ENCODE measurements at places on chromosomes 5 and 9.

DNA sequence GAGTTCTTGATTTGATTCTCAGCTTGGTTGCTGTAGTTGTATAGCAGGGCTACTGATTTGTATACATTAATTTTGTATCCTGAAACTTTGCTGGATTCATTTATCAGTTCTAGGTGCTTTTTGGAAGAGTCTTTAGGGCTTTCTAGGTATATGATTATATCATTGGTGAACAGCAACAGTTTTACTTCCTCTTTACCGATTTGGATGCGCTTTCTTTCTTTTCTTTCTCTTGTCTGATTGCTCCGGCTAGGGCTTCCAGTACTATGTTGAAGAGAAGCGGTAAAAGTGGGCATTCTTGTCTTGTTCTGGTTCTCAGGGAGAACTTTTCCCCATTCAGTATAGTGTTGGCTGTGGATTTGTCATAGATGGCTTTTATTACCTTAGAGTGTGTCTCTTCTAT lies 158.9 kb downstream of the SAXO1 start:
- DNase-seq: no peak

DNA sequence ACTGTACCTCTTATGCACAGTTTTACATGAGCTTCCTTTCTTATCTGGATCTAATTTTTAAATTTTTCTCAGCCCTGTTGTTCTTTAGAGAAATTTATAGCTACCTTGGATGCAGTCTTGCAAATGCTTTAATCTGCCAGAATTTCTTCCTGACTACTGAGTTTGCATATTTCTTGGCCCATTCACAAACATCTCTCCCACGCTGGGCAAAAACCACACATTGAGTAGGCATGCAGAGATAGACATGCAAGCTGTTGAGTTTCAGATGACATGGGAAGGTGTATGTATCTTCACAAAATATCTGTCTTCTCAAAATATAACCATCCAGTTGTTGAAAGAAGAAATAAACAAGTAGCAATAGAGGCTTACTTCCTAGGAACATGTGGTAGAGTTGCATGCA lies 101.2 kb downstream of the PARP8 start:
- no peak for DNase-seq

DNA sequence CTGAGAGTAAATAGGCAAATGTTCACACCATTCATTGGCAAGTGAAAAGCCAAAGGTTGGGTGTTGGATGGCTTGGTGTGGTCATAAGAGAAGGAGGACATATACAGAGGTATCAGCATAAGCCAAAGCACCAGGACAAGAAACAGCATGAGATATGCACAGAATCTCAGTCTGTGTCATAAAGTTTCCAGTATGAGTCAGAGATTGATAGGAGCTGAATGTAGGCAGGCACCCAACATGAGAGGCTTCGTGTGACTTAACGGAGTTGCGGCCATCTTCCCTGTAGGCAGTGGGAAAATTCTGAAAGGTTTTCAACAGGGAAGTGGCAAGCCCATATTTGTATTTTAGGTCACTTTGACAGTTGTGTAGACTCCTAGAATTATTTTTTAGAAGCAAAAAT lies 54.5 kb downstream of the SNCAIP start:
- DNase-seq: no peak

DNA sequence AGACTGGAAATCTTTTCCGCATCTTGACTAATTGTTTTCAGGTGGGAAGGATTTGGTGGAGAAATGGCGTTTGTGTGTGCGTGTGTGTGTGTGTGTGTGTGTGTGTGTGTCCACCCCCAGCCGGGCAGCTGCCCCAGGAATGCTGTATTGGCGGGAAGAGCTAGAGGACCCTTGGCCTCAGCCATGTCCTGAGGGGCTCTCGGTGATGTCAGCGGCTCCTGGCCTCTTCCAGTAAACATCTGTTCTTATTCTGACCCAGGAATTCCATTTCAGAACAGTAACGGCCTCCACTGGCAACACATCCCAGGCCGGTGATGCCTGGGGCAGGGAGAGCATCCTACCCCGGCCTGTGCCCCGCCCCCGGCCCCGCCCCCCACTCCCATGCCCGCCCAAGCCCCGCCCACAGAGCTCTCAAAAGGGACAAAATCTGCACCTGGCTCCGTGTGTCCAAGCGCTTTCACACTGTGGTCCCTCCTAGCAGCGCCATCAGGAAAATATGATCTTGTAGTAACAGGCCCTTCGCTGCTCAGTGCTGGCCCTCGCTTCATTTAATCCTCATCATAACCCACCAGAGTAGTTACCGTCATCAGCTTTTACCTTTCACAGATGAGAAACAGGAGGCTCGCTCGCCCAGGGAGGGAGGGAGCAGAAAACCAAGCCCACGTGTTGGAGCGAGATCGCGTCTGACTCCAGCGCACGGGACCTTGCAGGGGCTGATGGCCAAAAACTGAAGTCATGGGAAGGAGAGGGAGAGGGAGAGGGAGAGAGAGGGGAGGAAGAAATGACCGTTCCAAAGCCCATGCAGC lies 18.9 kb downstream of the ADAMTS2 start:
- DNase-seq: no peak

DNA sequence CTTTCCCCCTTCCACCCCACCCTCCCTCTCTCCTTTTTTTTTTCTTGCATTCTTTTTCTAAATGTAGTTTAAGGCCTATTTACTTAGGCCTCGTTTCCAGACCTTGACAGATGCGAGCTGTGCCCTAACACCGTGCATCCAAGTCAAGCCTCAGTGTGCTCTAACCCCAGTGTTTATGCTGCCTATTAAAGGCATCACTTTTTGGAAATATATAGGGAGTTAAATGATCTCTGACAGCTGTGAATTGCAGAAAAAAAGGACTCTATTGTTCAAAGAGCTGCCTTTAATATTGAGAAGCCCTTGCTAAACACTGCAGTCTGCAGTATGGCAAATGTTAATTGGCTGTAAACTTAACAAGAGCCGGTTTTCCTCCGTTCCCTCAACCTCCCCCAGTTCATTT lies 270.4 kb upstream of the TUT7 start:
- DNase-seq: no peak

DNA sequence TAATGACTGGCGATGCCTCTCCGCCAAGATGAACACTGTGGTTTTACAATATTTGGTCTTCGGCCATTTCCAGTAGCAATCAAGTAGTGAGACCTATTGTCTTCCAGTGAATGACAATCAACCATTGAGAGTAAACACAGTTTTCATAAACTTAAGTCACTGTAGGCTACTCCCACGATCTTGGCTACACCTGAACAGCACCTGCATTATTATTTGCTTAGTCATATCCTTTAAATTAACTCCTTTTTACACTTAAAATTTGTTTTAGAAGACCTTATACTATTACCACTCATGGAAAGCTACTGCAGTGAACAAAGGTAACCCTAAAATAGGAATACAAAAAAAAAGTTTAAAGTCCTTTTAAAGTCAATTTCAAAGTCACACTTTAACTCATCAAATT lies 58.2 kb downstream of the ZNF354C start:
- no peak for DNase-seq
